ENCODE measurements at places on chromosomes 12 and 14.
A peak's percentile ranks its signal among the peaks of the same experiment; 100 is the strongest.

GRCh38 chr12:23210573-23210972 lies 585.6 kb downstream of the ETNK1 start:
- no peak for DNase-seq

DNA sequence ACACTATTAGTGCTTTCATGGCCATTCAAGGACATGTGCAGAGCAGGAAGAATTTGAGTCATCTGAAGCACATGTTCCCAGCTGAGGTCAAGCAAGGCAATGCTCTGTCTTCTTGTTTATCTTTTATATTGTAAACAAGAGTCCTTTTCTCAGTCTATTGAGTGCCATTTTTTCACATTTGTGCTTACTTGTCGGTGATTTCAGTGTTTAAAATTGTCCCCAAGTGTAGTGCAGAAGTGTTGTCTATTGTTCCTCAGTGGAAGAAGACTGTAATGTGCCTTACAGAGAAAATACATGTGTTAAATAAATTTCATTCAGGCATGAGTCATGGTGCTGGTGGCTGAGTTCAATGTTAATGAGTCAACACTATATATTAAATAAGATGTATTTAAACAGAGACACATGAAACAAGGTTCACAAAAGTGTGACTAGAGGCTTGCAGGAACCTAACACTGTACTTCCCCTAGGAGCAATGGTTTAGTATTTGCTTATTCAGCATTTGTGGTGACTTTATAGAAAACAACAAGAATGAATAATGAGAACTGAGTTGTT lies 391.1 kb downstream of the LRIG3 start:
- no peak for DNase-seq

DNA sequence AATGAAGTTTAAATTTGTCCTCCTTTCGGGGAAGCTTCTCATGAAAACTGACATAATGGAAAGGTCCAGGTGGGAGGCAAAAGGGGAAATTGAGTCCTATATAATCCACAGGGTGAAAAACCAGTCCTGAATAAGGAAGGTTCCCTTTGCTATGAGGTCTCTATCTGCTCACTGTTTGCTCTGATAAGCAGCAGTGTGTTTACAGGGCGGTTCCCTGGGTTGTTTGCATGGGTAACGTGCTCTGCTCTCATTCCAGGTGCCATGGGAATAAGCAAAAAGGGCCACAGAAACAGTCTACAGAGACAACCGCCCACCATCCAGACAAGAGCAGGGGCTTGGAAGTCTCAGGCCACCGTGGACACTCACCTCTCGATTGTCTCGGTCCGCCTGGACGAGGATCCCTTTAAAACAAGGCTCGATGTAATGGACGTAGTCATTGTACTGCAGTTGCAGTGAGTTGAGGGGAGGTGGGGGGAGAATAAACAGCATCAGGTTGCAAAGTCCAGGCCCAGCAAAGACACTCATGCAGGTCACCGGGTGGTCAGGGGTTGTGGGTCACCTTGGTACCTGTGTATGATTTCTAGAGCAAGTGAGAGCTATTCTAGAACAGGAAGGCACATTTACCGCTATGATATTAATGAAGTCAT lies 32.7 kb downstream of the CACNA2D4 start:
- no peak for DNase-seq

GRCh38 chr14:57657487-57657886 lies 163.8 kb upstream of the CCDC198 start:
- DNase-seq, result no peak

DNA sequence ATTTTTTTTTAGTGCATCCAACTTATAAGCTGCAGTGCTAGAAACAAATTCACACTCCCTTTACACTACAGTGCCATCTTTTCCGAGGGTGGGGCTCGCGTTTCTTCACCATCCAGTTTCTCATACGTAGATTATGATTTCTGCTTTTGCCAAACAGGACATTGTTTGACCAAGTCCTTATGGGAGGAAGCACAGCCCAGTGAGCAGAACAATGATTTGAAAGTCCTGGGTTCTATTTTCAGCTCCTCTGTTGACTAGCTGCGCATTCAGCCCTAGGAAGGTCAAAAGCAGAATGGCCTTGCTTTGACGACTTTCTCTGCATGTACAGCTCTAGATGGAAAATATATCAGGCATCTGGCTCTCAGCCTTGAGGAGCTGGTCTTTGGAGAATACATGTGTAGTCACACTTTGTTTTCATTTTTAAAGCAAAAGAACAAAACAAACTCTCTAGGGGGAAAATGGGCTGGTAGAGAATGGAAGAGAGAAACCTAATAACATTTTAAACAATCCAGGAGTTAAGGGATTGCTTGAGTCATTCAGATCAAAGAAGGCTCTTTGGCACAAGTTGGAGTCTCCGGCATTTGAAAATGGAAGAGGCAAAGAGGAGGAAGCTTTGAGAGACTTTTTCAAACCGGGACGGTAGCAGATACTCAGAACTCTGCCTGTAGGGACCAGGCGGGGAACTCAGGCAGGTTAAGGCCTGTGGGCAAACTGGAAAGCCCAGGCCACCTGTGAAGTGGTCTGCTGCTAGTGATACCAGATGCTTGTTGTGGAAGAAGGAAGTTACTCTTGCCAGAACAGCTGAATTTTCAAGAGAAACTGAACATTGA lies 257.3 kb upstream of the PLEKHG7 start:
- no peak for DNase-seq

GRCh38 chr12:110079477-110080400 lies 31.4 kb upstream of the C12orf76 start:
- peak; percentile 80 for DNase-seq

- no peak for DNase-seq
Measured at GRCh38 chr14:29671034-29671433, 256.6 kb downstream of the PRKD1 start.

GRCh38 chr12:99176871-99177270 lies 470.7 kb upstream of the GARIN6 start:
- DNase-seq, result no peak

GRCh38 chr14:61565836-61566536 lies 129.3 kb upstream of the HIF1A start:
- DNase-seq, result no peak

- DNase-seq, result no peak
Measured at GRCh38 chr12:123798518-123798917, 36.4 kb downstream of the DNAH10 start.

- DNase-seq, result no peak
Measured at GRCh38 chr12:38056701-38057689, 259.6 kb upstream of the ALG10B start.

DNA sequence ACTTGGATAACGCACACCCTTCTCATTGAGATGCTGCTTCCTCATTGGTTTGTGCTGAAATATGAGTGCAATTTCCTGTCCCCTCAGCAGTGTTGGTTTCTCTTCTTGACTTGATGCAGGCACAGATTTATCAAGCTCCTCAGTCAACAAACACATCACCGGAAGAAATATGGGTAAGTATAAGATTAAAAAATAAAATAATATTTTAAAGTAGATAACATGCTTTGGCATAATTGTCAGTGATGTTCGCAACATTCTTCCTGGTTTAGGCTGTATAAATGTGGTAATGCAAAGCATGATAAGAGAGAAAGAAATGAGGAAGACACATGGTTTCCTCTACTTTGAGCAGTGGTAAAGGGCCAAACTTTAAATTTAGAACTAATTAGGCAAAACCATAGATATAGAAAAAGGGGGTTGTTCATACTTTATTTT lies at the start of gene GPR65:
GPR65 (plus strand) TSS at position 86 of the 432 bp plus-strand sequence. CDS start 5,713 bp downstream, outside the sequence.
- DNase-seq, result peak; percentile 45

DNA sequence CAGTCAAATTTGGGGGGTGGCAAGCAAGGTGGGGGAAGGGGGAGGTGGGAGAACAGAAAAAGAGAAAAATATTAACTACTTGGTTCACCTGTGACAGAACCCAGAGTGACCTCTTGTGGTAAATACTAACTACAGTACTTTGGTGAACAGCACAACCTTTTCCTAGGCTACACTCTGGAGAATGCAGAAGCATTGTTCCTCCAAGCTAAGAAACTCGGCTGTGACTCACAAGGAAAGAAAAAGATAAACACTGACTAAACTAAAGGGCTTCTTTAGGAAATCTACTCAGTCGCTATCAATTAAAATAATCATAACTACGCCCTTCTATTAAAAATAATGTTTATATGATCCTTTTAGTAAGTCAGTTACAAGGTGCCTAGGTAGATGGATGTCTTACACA lies 5.4 kb downstream of the KCNH5 start:
- no peak for DNase-seq

DNA sequence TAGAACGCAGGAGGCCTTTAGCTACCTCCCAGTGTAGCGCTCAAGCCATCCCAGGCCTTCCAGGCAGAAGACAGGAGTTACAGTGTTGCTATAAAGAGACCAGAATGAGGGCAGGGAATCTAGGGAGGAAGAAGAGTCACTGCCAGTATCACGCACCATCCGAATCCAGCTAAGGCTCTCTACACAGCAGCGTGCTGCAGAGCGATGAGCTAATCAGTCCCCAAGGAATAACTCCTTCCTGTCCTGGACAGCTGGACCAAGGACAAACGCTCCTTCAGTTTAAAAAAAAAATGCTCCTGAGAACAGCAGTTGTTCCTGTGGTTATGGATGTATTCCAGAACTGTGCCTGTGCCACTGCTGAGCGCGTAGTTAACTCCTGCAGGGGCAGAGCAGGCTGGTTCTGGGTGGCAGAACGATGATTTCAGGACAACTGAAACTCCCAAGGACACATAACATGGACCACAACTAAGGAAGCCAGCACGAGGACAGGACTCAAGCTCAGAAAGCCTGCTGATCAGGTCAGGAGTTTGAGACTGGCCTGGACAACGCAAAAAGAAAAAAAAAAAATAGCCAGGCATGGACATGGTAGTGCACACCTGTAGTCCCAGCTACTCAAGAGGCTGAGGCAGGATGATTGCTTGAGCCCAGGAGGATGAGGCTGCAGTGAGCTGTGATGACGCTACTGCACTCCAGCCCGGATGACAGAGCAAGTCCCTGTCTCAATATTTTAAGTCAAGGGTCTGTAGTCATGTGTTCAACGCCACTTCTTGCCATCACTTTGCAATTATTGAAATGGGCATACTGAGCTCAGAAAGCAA lies 2.6 kb downstream of the IFFO1 start:
- DNase-seq, result no peak

GRCh38 chr14:38948576-38948975 lies 154.5 kb downstream of the SEC23A start:
- DNase-seq, result no peak

DNA sequence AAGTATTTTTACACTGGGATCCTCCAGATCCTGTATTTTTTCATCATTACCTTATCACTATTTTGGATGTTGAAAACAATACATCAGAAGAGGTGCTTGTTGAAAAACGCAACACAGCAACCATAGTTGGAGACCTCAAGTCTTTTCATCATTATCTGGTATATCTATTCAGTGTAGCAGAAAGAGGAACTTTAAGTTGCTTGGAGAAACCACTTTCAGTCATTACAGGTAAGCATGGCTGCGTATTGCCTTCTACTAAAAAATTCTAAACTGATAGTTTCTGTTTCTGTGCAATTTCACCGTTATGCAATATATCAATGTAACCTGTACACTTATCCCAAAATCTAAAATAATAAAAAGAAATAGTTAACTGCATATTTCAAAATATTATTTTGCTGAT lies 32.2 kb upstream of the PTPRQ start:
- no peak for DNase-seq

DNA sequence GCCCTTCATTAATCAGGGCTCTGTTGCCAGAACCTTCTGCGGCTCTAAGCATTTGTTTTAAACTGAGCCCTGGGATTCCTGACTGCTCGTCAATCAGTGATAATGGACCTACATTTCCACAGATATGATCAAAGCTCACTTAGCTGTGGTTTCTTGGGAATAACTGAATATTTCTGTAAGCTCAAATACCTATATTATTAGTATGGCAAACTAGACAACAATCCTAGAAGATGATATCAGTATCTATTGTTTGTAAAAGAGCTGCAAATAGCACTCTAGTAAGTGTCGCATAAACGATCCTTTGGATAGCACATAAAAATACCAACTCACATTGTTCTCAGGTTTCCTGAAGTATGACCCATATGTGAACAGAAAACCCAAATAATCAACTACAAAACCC lies 150.4 kb downstream of the PPM1H start:
- no peak for DNase-seq

GRCh38 chr12:2634471-2634870 lies 160.3 kb upstream of the FKBP4 start:
- DNase-seq, result no peak

GRCh38 chr14:68723808-68724268 lies 69.0 kb downstream of the ZFP36L1 start:
- DNase-seq, result no peak

GRCh38 chr12:123645878-123646277 lies 12.2 kb downstream of the GTF2H3 start:
- no peak for DNase-seq

DNA sequence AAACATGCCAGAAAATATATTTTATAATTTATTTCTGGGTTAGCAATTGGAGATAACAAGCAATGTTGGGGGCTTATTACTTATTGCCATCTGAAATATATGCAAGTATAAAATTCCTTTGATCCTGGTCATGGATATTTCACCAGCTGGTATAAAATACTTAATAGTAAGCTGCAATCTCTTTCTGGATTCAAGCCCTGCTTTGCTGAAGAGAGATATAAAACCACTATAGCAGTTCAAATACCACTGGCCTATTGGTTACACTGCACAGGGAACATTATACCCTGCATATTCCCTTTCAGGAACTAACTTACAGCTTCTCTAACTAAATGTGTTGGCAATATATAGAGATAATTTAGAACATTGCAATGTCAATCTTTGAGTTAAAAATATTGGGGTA lies 546.2 kb upstream of the ATP2B1 start:
- no peak for DNase-seq

GRCh38 chr12:27861428-27862167 lies 81.6 kb upstream of the MANSC4 start:
- DNase-seq, result peak; percentile 3

DNA sequence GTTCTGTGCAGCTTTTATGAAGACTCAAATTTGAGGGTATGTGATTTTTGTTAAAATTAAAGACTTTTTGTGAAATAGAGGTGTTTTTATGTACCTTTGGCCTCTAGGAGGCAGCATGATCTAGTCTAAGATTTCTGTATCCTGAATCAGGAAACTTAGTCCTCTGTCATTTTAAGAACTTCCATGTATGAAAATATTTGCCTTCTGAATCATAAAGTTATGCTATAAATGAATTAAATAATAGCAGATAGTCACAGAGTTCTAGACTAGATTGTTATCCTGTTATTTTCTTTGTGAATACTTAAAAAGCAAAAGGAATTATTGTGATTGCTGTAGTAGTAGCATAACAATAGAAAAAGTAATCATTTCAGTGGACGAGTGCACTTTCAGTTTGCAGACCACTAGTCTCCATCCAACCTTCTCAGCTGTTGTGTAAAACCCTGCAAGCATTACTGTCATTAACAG lies 56.3 kb downstream of the FGD4 start:
- DNase-seq, result peak; percentile 3

DNA sequence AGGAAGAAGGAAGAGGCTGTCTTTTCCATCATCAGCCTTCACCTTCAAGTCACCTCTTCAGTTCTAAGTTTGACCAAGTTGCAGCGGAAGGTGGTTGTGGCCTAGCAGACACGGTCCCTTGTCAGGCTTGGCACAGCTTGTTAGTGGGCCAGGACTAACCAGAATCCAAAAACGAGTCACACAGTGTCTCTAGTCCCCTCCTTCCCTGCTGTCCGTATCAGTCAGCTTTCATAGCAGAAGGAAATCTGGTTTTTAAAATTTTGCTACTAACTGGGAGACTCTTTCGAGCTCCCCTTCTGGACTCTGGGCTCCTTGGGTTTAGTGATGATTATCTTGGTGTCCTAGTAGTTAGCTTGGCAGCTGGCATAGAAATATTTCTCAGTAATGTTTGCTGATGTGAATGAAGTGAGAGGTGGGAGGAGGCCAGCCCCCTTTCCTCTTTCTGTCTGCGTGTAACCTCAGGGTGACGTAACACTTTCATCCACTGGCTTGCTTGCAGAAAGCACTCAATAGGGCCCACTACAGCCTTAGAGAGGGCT lies 3.8 kb downstream of the ETV6 start:
- peak; percentile 34 for DNase-seq
